NCI-H345 (cell line): ENCODE measurements at places on chromosomes 2 and 18.
A peak's percentile ranks its signal among the peaks of the same experiment; 100 is the strongest.

GRCh38 chr18:22346401-22346952 is 71.2 kb downstream of the CTAGE1 start:
- DNase-seq = no peak

GRCh38 chr2:43399515-43400264 is 173.3 kb upstream of the ZFP36L2 start:
- DNase-seq = no peak

DNA sequence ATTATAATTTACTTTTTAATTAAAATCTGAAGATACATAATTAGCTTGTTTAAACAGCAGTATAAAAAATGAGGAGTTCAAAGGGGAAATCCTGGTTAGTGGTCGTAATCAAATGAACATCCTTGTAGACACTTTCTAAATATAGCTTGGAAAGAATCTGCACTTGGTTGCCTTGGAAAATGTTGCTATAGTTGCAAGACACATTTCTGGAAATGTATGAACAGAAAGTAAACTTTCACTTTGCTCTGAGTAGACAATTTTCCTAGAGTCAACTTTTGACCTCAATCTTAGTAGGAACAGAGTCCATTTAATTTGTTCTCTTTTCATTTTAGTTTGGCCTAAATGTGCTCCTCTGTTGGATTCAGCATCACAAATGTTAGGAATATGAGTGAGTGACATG is 38.3 kb downstream of the GCA start:
- no peak for DNase-seq

- DNase-seq = no peak
Observed at GRCh38 chr2:8544171-8544785, 137.6 kb upstream of the ID2 start.

GRCh38 chr2:219912491-219912921 is 285.1 kb downstream of the SLC4A3 start:
- no peak for DNase-seq

GRCh38 chr2:99593692-99594427 is 104.0 kb upstream of the REV1 start:
- DNase-seq = no peak

- DNase-seq = no peak
Observed at GRCh38 chr2:37705191-37705590, 33.7 kb upstream of the CDC42EP3 start.

GRCh38 chr18:48544661-48545415 is 6.0 kb downstream of the CTIF start:
- no peak for DNase-seq

DNA sequence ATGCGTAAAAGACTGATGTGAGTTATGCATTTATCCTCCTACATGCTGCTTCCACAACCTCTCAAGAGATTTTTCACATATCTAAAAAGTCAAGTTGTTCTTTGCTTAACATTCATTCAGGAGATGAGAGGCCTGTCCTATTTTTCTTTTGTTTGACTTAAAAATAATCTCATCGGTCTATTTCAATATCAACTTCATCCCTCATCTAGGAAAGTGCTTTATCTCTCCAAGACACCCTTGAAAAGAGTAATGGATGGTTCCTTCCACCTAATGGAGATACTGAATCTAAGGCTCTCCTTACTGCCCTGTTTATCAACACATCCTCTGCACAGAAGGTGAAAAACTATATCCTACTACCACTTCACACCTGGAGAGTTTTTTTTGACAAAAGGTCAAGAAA is 2.4 kb downstream of the NFE2L2 start:
- no peak for DNase-seq

DNA sequence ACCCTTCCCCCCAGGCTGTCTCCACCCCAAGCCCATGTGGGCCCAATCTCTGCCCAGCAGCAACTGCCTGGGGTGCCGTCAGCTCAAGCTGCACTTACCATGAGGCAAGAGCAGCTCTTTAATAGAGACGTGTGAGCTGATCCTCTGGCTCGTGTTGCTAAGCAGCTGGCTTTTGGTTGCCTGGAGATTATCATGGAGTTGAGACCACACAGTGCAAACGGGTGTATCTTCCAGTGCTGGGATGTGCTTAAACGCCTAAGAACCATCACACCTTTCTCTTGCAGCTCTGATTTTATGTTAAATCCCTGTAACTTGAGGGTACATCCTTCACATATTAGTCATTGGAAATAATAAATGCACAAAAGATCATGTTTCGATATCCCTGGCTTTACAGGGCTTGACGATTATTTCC is 271.1 kb downstream of the PRKCE start:
- peak; percentile 86 for DNase-seq

GRCh38 chr2:165572151-165572550 is 102.7 kb downstream of the CSRNP3 start:
- peak; percentile 82 for DNase-seq

GRCh38 chr2:70947556-70948184 is 12.0 kb downstream of the ATP6V1B1 start:
- DNase-seq = no peak

GRCh38 chr2:195368249-195369217 is 288.5 kb upstream of the SLC39A10 start:
- DNase-seq = no peak

- no peak for DNase-seq
Observed at GRCh38 chr2:198630384-198630783, 826.0 kb downstream of the PLCL1 start.

DNA sequence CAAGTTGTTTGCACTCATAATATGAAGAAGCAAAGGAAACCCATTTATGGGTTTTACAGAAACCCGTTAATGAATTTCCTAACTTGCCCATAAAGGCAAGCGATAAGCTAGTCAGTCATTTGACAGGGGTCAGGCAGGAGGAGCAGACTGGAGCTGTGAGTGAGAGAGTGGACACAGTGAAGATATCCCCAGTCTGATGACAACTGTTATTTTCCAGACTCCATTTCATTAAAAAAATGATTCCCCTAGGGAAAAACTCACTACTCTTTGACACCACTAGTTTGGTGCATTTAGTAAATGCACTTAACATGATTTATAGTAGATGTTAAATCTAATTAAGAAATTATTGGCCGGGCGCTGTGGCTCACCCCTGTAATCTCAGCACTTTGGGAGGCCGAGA is 80.8 kb downstream of the TGIF1 start:
- DNase-seq = no peak

DNA sequence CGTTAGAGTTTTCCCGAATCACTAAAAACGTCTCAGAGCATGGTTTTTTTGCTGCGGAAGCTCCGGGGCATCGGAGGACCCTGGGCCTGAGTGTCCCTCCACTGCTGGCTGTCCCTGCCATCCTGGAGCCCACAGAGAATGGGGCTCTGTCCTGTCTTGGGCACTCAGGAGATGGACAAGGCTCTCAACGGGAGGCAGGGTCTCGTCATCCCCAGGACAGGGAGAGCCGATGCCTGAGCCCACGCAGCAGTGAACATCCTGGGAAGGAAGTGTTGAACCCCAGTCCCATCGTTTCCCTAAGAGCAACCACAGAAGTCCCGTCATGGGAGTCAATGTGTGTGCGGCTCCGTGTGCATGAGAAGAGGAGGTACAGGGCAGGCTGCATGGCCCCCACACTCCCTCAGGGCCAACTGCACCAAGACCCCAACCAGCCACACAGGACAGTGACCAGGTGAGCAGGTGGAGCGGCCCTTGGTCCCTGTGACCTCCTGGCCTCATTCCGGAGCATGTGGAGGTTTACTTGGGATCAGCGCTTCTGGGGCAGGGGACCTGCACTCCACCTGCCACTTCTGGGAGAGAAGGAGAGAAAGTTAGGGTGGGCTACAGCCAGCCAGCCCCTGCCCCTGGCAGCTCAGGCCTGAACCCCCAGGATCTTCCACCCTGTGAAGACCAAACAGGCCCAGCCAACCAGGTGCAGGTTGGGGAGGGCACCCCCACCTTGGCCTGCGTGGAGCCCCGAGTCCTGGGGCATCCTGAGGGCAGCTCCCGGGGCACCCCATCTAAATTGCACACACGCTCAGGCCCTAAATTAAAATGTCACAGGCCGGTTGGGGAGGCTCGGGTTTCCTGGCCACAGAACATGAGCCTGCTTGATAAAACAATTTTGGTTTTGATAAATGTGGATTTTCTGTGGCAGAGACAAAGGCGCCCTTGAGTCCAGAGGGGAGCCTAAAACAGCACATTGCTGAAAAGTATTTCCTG is 3.1 kb upstream of the SNED1 start:
- DNase-seq = no peak

GRCh38 chr18:5309888-5310470 is 14.5 kb upstream of the ZBTB14 start:
- DNase-seq = no peak

DNA sequence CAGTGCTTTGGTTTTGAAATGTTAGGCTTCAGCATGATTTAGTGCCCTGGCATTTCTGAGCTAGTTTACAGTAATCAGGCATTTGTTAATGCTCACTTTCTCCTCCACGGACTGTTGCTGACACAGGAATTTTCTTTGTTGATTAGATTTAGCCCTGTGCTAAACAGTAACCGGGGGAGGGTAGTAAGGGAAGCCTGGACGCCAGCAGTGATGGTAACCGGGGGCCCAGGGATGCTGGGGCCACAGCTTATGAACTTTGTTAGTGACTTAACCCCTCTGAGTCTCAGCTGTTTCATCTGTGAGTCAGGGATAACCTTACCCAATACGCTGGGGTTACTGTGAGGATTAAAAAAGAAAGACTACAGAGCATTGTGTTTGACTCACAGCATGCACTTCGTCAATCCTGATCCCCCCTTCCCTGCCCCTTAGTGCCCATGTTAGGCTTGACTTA is 33.5 kb downstream of the KLHL29 start:
- DNase-seq = no peak

- no peak for DNase-seq
Observed at GRCh38 chr2:111712361-111712760, 171.6 kb downstream of the ANAPC1 start.

DNA sequence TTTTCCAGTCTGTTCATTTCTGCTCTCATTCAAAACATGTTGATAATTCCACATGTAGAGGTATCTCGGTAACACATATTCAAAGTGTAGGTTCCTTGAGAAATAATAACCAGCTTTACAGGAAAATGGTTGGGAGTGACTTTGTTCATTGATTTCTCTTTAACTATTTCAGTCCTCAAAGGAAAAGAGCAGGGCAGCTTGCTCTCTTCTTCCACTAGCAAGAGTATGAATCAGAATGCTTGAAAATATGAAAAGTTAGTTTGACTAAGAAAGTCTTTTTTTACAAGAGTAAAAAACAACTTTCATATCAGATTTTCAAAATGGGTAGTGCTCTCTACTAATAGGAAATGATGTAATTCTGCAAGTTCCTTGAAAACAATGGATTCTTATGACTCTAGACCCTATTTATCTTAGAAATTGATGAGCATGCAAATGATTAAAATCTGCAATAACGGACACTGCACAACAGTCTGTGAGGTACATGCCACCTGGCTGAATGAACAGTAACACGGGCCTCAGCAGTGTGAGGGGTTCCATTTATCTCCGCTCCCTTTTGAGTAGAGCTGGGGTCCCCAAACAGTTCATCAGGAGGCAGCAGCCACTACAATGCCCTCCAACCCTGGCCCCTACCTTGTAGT is 65.6 kb downstream of the IRS1 start:
- DNase-seq = no peak

DNA sequence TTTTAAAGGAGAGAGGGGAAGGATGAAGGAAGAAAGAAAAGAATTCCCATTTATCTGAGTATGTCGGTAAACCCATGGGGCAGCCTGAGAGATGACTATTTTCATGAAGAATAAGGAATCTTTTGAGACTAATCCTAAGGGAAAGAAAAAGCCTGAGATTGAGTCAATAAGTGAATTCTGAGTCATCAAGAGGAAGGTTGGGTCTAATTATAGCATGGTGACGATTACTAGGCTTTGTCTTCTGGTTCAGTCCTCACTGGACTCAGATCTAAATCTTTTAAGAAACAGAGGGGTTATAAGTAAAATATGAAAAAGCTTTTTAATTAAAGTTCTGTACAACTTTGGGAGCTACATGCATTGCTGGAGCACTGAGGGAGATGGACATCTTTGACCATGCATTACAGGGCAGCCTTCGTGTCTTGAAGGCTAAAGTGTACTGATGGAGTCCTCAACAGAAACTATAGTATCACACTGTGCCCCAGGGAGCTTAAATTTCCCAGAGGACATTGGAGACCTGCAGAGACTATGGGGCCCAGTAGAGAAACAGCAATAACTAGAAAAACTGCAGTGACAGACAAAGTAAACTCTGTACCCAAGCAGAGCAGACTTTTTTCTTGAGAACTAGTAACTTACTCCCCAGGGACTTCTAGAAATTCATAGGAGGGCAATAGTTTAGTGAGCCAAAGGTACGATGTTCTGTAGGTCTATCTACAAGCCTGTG is 260.9 kb downstream of the RAD51AP2 start:
- DNase-seq = no peak

DNA sequence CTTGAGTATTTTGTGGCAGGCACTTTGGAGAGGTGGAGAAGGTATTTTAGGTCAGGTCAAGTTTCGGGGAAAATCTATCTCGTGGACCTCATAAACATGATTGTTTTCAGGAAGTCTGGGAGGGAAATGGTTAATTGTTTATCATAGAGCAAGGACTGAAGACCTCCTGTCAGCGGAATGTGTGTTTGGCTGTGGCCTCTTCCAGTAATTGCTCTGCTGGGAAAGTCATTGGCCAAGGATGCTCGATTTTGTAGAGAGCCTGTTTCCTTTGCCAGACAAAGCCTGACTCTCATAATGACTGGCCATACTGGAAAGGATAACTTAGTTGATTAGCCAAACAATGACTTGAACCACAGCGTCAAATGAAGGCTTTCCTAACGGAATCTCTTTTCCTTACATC is 30.0 kb downstream of the IL1R2 start:
- no peak for DNase-seq

DNA sequence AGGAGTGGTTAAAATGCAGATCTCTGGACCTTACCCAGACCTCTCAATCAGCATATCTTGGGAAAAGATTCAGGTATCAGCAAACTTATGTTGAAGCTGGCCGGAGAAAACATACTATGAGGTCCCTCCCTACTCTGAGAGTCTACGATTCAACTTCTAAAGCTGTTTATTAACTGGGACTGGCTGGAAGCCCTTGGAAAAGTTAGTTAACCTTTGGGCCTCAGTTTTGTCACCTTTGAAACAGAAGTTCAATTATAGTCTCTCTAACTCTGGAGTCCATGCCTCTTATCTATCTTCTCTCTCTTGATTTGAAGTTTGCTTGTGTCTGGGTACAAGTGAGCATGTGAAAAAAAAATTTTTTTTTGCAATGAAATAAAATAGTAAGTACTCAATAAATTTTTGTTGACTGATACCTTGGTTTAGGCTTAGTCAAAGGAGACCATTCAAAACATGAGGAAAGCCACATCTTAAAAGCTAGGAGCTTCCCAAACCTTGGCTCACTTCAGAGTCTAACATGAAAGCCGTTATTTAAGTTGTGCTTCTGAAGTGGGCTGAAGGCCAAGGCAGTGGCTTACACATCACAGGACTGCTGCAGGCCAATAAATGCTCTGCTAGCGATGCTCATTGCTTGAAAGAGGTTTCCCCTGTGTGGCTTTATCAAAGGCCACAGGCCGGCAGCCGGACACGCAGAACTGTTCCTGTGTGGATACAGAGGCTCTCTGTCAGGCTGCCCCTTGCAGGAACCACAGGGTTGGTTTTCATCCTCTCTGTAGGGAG is 110.6 kb upstream of the FAM136A start:
- no peak for DNase-seq

DNA sequence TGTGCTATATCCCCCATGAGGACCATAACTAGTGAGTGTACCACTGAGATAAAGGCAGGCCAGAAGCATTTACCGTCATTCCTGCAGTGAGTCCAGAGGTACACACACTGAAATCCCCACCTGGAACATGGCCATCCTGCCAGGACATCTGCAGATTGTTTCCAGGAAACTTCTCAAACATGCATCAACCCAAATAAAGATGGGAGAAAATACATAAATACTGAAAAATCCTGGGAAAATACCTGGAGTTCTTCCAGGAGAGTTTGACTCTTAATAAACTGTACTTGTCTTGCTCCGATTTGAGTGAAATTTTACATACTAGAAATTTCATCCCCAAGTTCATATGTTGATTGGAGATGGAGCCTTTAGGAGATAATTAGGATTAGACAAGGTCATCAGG is 388.1 kb upstream of the KLHL29 start:
- no peak for DNase-seq
